Thoracic aorta (tissue), 2 donors: ENCODE measurements at places on chromosomes 7 and 10. TPM values are rescaled to one million over a fixed set of nuclear protein-coding genes. Genes with fewer than 3 reads are reported as not detected.

DNA sequence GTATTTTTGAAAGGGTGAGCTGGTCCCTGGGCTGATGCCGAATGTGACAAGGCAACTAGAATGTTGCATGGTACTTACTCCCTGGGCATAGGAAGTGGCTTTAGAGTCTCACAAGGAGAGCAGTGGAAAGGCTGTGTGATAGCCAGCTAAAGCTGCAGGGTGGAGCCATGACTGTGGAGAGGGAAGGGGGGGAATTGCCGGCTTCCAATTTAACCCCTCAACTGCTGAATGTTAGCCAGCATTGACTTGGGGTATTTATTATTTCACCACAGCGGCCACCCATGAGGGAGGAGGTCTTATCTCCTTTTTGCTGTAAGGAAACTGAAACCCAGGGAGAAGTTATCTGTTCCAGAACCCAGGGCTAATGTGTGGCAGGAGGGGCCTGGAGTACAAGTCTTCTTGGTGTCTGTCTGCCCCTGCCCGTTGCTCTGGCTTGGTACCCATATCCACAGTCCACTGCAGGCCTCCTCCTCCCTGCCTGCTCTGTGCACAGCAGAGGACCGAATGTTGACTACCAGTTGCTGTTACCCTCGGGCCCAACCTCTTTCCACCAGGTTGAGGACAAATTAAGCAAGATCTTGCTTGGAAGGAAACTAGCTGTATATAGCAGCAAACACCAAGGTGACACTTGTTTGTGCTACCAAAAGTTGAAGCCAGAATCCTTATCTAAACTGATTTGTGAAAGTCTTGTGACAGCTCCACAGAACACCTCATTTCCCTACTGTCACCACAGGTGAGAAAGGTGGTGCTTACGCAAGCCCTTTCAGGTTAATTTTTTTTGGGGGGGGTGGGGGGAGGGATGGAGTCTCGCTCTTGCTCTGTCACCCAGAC is 37.6 kb downstream of the WBP1L start:
- H3K27ac ChIP-seq: peak overlapping the region; percentile 95
- H3K4me1 ChIP-seq: peaks cover 88% of the 10 kb centered on the region
- no peaks in the 10 kb centered on the region for H3K27me3 ChIP-seq
- H3K36me3 ChIP-seq: no peaks in the 10 kb centered on the region
- no peak overlapping the region for H3K4me3 ChIP-seq

DNA sequence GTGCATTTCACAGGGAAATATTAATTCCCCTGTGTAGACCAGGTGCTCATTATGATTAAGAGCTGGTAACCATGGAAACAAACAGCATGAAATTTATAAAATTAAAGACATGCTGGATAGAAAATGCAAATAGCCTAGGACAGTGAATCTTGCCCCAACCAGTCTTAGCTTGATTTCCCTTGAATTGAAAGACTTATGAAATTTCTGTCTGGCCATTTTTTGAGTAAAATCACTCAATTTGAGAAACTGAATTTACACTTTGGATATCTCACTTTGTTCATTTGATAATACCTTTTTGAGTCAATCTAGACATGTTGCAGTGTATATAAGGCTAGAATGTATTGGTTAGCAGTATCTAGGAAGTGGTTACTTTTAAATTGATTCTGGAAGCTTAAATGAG is 4.4 kb upstream of the SMIM30 start:
- H3K27me3 ChIP-seq: no peaks in the 10 kb centered on the region
- no peak overlapping the region for H3K4me3 ChIP-seq
- no peaks in the 10 kb centered on the region for H3K36me3 ChIP-seq
- H3K27ac ChIP-seq: no peak overlapping the region

DNA sequence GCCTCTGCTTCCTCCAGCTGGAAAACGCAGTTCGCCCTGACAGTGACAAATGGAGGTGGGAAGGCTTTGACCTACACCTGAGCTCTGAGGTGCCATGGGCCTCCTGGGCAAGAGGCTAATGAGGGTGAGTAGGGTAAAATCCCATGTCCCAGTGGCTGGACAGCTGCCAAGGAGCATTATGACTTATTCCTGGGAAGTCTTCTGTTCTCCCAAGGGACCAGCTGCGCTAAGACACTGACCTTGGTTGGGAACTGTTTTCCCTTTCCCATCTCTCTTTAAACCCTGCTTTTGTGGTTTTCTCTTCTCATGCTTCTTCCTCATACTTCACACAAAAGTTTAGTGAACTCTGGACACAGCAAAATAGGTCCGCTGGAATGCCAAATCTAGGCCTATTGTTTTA is 72.6 kb downstream of the COPG2 start:
- H3K4me1 ChIP-seq: no peaks in the 10 kb centered on the region
- no peak for DNase-seq
- H3K36me3 ChIP-seq: no peaks in the 10 kb centered on the region
- H3K4me3 ChIP-seq: no peak overlapping the region
- H3K27me3 ChIP-seq: no peaks in the 10 kb centered on the region
- no peak overlapping the region for H3K27ac ChIP-seq

DNA sequence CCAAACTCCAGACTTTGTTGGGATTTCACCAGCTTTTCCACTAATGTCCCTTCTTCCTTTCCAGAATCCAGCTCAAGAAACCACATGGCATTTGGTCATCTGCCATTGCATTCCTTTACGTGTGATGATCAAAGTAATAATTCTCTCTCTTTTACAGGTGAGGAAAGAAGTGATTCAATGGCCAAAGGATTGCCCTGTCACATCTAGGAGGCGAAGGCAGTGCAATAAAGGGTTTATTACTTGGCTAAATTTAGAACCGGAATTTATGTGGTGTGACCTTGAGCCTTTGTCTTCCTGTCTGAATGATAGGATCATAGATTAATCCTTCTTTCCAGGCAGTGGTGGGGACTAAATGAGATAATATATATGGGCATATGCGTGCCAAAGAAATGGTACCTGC is 58.3 kb upstream of the COBL start:
- DNase-seq: no peak
- H3K27me3 ChIP-seq: no peaks in the 10 kb centered on the region
- no peak overlapping the region for H3K4me3 ChIP-seq

GRCh38 chr10:36736311-36736710 is 389.1 kb upstream of the ANKRD30A start:
- no peaks in the 10 kb centered on the region for H3K36me3 ChIP-seq
- H3K27ac ChIP-seq: no peak overlapping the region
- no peak overlapping the region for H3K4me3 ChIP-seq
- DNase-seq: no peak
- H3K4me1 ChIP-seq: no peaks in the 10 kb centered on the region

- H3K27ac ChIP-seq: no peak overlapping the region
- no peak overlapping the region for H3K4me3 ChIP-seq
- no peaks in the 10 kb centered on the region for H3K36me3 ChIP-seq
- H3K27me3 ChIP-seq: no peaks in the 10 kb centered on the region
- DNase-seq: no peak
Measured at GRCh38 chr10:45438466-45439090, 64.6 kb downstream of the ALOX5 start.

GRCh38 chr7:21108182-21108581 is 319.7 kb upstream of the SP4 start:
- H3K4me3 ChIP-seq: no peak overlapping the region
- no peaks in the 10 kb centered on the region for H3K4me1 ChIP-seq
- no peak overlapping the region for H3K27ac ChIP-seq
- H3K36me3 ChIP-seq: no peaks in the 10 kb centered on the region
- no peaks in the 10 kb centered on the region for H3K27me3 ChIP-seq
- DNase-seq: no peak

GRCh38 chr7:128849804-128850490 is 12.7 kb upstream of the ATP6V1F start:
- H3K4me1 ChIP-seq: no peaks in the 10 kb centered on the region
- H3K27ac ChIP-seq: no peak overlapping the region
- H3K4me3 ChIP-seq: no peak overlapping the region
- H3K36me3 ChIP-seq: peaks cover 82% of the 10 kb centered on the region

GRCh38 chr10:31147210-31147608 is 115.5 kb upstream of the ZNF438 start:
- H3K36me3 ChIP-seq: no peaks in the 10 kb centered on the region
- no peak overlapping the region for H3K4me3 ChIP-seq
- DNase-seq: no peak
- no peaks in the 10 kb centered on the region for H3K27me3 ChIP-seq
- H3K27ac ChIP-seq: no peak overlapping the region

- H3K36me3 ChIP-seq: no peaks in the 10 kb centered on the region
- no peak overlapping the region for H3K27ac ChIP-seq
- no peak for DNase-seq
Measured at GRCh38 chr7:14837216-14837615, 65.3 kb downstream of the DGKB start.

GRCh38 chr7:92925876-92926696 is 89.7 kb upstream of the CDK6 start:
- H3K36me3 ChIP-seq: no peaks in the 10 kb centered on the region
- no peak overlapping the region for H3K27ac ChIP-seq
- DNase-seq: no peak
- no peak overlapping the region for H3K4me3 ChIP-seq
- H3K27me3 ChIP-seq: no peaks in the 10 kb centered on the region
- no peaks in the 10 kb centered on the region for H3K4me1 ChIP-seq

GRCh38 chr7:17181482-17181881 is 117.0 kb upstream of the AHR start:
- no peak overlapping the region for H3K4me3 ChIP-seq
- DNase-seq: no peak
- H3K27ac ChIP-seq: no peak overlapping the region
- no peaks in the 10 kb centered on the region for H3K36me3 ChIP-seq

DNA sequence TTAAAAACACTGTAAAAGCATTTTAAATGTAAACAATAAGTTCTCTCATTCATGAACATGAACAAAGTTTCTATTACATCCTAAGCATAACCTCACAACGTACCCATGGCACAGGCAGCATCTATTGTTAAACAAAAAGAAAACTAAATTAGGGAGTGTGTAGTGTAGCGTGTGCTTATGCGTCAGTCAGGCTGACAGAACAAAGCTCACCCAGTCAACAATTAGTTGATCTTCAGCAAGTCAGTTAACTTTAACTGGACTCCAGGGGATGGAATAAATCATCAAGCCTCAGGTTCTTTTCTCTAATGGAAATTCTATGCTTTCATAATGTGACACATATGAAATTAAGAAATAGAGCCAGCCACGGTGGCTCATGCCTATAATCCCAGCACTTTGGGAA is 91.6 kb upstream of the ODAD2 start:
- no peak overlapping the region for H3K4me3 ChIP-seq
- H3K4me1 ChIP-seq: no peaks in the 10 kb centered on the region
- no peak for DNase-seq
- no peak overlapping the region for H3K27ac ChIP-seq
- peaks cover 11% of the 10 kb centered on the region for H3K36me3 ChIP-seq

- no peaks in the 10 kb centered on the region for H3K36me3 ChIP-seq
- no peak overlapping the region for H3K27ac ChIP-seq
- H3K4me1 ChIP-seq: no peaks in the 10 kb centered on the region
- no peaks in the 10 kb centered on the region for H3K27me3 ChIP-seq
- no peak overlapping the region for H3K4me3 ChIP-seq
Measured at GRCh38 chr10:84548869-84549268, 220.5 kb downstream of the CCSER2 start.

DNA sequence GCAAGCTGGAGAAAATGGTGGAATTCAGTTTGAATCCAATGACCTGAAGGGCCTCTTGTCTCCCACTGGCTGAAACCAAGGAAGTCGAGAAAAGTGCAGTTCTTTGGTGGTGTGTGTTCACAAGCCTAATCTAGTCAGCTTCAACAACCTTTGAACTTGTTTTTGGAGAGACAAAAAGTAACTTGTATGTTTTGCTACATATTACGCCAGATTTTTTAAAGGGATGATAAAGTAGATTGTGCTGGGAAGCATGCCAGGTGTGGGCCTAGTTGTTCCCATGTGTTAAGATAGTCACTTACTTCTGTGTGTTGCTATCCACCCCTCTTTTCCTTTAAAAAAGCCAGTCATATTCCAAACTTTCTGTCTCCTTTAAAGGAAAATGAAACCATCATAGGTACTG is 79.7 kb upstream of the FAM3C start:
- H3K27me3 ChIP-seq: no peaks in the 10 kb centered on the region
- no peaks in the 10 kb centered on the region for H3K4me1 ChIP-seq
- no peaks in the 10 kb centered on the region for H3K36me3 ChIP-seq
- H3K4me3 ChIP-seq: no peak overlapping the region
- no peak overlapping the region for H3K27ac ChIP-seq

DNA sequence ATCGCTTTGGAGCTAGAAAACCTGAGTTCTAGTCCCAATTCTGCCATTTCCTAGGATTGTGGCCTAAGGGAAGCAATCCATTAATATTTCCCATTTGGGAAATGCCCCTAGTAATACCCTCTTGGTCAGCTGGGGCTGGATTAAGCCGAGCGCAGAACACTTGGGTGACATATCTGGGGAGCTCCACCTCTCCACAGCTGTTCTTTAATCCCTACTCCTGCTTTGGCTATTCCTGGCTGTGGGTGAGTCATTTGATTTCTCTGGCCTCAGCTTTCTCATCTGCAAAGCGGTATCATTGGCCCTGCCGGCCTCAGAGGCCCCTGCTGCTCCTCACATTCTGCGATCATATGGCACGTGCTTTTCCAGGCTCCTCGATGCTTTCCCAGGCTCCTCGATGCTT is 108.3 kb downstream of the BUB3 start:
- DNase-seq: no peak
- no peak overlapping the region for H3K27ac ChIP-seq

DNA sequence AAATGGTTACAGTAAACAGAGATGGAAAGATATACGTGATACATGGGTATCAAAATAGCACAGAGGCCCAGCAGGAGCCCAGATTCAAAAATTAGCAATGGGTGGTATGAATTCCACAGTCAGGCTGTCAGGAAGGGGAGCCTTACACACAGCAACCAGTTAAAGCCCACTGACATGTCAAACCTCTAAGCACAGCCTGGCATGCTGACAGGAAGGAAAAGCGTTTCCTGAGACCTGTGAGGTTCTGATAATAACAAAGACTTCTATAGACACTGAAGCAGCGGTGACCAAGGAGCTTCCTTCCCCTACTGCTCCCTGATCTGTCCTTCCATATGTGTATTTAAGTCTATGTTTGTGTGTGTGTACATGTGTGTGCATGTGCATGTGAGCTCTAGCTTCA is 89.9 kb downstream of the PHYHIPL start:
- peaks cover 7% of the 10 kb centered on the region for H3K36me3 ChIP-seq
- no peaks in the 10 kb centered on the region for H3K27me3 ChIP-seq
- no peak overlapping the region for H3K4me3 ChIP-seq
- no peak overlapping the region for H3K27ac ChIP-seq
- DNase-seq: no peak

- H3K4me3 ChIP-seq: no peak overlapping the region
- H3K36me3 ChIP-seq: no peaks in the 10 kb centered on the region
- no peaks in the 10 kb centered on the region for H3K4me1 ChIP-seq
- DNase-seq: no peak
- no peaks in the 10 kb centered on the region for H3K27me3 ChIP-seq
Measured at GRCh38 chr7:27922907-27923641, 183.1 kb downstream of the TAX1BP1 start.

GRCh38 chr7:154881526-154881925 is 121.4 kb downstream of the PAXIP1 start:
- no peaks in the 10 kb centered on the region for H3K36me3 ChIP-seq
- no peak for DNase-seq
- no peak overlapping the region for H3K27ac ChIP-seq
- H3K27me3 ChIP-seq: no peaks in the 10 kb centered on the region

The C10orf67 gene
- not detected for total RNA-seq

The FAM20C gene
- 106 TPM for total RNA-seq

The SMNDC1 gene
- total RNA-seq: 18.6 TPM

The ZNF273 gene
- total RNA-seq: 6.6 TPM

The BHLHA15 gene
- total RNA-seq: not detected

The MSMB gene
- not detected for total RNA-seq

The PTPRZ1 gene
- total RNA-seq: 11.7 TPM

The SLC26A5 gene
- not detected for total RNA-seq

The TMEM184A gene
- not detected for total RNA-seq

The GIMAP4 gene
- total RNA-seq: 12.3 TPM
